ENCODE measurements at places on chromosomes 7 and 10.
A peak's percentile ranks its signal among the peaks of the same experiment; 100 is the strongest.

GRCh38 chr10:96833220-96834001 lies 1.3 kb downstream of the LCOR start:
- DNase-seq: peak; percentile 37

- DNase-seq: no peak
These were observed 411.5 kb downstream of the SFMBT2 start for GRCh38 chr10:6999232-6999925.

DNA sequence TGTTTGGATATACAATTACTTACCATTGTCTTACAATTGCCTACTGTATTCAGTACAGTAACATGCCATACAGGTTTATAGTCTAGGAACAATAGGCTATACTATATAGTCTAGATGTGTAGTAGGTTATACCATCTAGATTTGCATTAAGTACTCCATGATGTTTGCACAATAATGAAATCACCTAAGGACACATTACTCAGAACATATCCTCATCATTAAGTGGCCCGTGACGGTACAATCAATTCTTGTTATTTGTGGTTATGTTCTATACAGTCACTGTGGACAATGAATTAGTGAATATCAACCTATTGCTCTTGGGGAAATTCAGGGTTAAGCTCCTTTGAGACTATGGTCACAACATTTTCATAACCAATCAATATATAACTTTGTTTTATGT lies 75.6 kb downstream of the MICU1 start:
- no peak for DNase-seq

- no peak for DNase-seq
These were observed 10.7 kb downstream of the PEX1 start for GRCh38 chr7:92517631-92518030.

DNA sequence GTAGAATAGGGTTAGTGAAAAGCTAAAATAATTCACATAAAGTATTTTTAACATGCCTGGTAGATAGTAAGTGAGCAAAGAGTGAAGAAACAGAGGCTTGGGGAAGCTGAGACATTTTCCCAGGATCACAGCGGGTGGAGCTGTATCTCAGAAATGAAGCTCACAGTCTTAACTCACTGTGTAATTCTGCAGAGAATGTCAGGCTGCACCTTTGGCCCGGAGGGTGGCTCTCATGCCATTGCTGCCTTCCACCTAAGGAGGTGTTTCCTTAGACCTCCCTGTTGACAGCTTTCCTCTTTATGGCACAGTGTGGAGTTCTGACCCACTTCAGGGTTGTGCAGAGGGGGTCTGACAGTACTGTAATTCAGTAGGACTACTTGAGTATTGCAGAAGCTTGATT lies 2.9 kb upstream of the GTPBP4 start:
- no peak for DNase-seq

DNA sequence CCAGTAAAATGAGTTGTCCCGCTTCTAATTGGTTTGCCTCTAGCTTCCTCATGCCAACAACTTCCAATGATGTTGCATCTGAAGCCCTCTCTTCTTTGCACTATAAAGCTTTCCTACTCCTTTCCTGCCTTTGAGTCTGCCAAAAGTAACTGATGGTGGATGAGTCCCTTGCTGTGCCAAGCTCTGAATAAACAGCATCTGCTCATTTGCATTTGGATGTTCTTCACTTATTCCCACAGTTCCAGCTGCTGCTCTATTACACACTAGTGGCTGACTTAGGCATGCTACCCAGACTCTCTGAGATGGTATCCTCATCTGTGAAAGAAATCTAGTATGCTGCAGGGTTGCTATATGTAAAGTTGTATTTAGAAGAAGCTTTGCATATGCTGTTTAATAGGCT lies 24.9 kb downstream of the SFR1 start:
- DNase-seq: no peak
